Stimulated activated CD8-positive, alpha-beta memory T cell treated with anti-CD3 and anti-CD28 coated beads, Interleukin-12 subunit alpha, Interleukin-12 subunit beta, amount 100 ng/mL, for 1 hour (primary cell): ENCODE measurements at places on chromosomes 7 and 10.

DNA sequence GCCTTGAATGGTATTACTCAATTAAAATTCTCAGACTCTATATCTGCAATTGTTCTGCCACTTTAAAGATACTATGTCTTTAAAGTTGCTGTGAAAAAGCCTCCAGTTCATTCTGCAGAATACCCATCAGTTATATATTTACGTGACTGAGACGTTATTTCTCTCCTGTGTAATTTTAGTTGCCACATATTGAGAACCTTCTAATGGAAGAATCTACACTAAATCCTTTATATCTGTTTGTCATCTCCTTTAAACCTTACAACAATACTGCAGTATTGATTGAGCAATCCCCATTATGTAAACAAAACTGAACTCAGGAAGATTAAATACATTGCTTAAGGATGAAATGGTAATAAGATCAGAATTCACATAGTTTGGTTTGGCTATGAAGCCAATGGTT is 30.0 kb downstream of the GPR141 start:
- no peak for DNase-seq

DNA sequence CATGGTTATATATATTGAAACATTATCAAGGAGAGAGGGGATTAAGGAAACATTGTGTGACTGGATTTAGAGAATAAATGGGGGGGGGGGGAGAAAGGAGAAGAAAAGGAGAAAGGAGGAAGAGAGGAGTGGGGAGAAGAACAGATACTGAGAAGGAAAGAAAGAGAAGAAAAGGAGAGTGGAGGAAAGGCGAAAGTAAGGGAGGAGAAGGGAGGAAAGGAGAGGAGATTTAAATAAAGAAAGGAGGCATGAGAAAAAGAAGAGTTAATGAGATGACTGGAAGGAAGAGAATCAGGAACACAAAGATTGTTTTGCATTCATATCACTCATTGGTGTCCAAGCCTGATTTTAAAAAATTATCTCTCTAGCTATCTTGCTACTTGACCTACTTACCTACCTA is 16.1 kb upstream of the TSPAN12 start:
- DNase-seq, result no peak

GRCh38 chr7:80679921-80680907 is 41.8 kb downstream of the CD36 start:
- no peak for DNase-seq

DNA sequence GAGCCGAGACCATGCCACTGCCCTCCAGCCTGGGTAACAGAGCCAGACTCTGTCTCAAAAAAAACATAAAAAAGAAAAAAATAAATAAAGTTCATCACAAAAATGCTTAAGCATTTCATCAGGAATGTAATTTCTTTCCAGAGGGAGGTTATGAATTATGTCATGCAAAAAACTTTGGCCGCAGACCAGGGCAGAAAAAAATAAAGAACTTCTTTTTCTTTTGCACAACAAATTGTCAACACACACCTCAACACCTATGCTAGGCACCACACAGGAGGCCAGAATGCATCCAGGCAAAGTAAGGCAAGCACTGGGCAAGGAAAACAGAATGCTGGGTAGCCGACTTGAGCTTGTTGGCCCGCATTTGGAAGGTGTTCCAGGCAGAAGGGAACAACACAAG is 3.9 kb downstream of the C10orf62 start:
- DNase-seq, result no peak

DNA sequence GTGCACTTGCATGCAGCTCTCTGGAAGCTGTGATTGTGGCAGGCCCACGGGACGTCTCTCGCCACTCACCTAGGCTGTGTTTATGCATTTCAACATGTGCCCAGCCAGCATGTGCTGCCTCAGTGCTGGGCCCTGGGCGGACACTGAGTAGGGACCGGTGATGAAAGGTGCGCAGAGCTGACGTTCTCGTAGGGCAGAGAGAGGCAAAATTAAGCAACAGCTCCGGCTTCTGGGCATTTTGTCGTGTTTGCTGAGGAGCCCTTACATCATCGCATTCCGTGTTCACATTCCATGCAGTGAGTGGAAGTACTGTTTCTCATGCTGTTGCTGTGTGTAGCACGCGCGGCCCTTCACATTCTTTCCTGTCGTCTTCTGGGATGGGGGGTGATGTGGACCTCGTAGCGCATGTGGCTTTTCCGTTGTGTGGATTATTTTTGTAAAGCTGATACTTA is 50.5 kb downstream of the PRF1 start:
- DNase-seq, result no peak

- DNase-seq, result no peak
These were observed 128.2 kb upstream of the AGR3 start for GRCh38 chr7:17009933-17010332.

DNA sequence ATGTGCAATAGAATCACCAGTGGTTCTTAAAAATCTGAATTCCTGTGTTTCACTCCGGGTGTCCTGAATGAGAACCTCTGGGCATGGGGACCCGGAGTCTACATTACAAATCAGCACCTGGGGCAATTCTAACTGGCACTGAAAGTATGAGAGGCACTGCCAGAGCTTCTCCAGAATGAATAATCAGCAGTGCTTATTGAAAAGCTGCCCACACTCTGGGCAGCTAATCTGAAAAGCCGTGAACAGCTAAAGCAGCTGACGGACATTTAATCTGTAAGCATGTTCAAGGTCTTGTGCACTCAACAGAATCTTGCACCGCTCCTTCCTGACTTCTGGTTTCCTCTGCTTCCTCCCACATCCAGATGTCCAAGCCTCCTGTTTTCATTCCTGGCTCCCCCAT is 113.3 kb upstream of the KIF5B start:
- no peak for DNase-seq
